ENCODE measurements at places on chromosomes 2 and 18.

GRCh38 chr2:102051692-102052277, 60.0 kb downstream of the IL1R2 start:
- DNase-seq: no peak

GRCh38 chr18:52045946-52046675, 293.9 kb upstream of the DCC start:
- DNase-seq: no peak

- DNase-seq: no peak
Measured at GRCh38 chr18:33579349-33580215, 1.6 kb downstream of the ASXL3 start.

DNA sequence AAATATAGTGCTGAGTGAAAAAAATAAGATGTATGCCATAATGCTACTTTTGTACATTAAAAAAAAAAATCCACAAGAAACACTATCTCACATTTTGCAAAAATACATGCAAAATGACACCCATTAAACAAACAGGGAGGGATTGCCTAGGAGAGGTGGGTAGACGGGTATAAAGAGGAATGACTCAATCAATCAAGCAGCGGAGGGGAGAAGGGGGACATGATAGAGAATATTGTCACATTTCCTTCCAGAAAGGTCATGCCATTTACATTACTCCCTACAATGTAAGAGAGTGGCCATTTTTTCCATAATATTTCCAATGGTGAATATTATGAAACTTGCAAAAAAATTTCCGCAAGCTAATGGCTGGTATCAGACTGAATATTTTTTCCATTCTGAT, 542.3 kb upstream of the TNP1 start:
- no peak for DNase-seq

GRCh38 chr2:22822835-22823234, 562.1 kb upstream of the KLHL29 start:
- DNase-seq: no peak

- DNase-seq: no peak
Measured at GRCh38 chr2:129812071-129812470, 167.4 kb upstream of the RAB6C start.

- no peak for DNase-seq
Measured at GRCh38 chr2:168165397-168165796, 82.0 kb downstream of the STK39 start.

DNA sequence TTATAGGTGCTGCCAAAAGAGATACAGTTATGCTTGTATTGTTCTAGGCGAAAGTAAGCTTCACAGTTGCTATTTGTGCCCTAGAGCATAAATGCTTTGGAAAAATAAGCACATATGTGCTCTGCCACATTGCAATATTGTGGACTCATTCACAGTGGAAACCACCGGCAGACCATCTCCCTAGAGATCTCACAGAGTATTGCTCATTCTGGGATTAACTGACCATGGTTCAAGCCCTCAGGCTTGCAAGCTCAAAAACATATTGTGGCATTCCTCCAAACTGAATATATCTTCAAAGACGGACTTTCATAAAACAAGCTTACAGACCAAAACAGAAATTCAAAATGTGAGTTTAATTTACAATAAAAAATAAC, 158.2 kb upstream of the CCDC150 start:
- DNase-seq: no peak

- DNase-seq: no peak
Measured at GRCh38 chr2:120103723-120104467, 91.0 kb downstream of the EPB41L5 start.

DNA sequence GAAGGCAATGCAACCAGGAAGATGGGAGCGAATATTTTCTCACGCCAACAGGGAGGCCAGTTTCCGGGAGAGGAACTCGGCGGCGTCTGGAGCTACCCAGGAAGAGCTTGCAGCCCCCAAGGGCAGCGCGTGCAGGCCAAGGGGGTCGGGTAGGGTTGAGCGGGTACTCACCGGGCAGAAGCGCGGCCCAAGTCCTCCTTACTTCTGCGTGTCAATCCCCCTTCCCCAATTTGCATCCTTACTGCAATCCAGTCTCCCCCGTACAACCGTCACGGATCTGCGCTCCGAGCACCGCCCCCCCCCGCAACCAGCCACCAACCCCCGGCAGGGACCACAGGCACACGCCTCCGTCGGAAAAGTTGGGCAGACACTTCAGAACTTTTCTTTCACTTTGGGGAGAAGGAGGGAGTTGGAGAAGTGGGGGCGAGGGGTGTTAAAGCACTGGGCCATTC, 1.3 kb downstream of the ATP8B1 start:
- DNase-seq: no peak

DNA sequence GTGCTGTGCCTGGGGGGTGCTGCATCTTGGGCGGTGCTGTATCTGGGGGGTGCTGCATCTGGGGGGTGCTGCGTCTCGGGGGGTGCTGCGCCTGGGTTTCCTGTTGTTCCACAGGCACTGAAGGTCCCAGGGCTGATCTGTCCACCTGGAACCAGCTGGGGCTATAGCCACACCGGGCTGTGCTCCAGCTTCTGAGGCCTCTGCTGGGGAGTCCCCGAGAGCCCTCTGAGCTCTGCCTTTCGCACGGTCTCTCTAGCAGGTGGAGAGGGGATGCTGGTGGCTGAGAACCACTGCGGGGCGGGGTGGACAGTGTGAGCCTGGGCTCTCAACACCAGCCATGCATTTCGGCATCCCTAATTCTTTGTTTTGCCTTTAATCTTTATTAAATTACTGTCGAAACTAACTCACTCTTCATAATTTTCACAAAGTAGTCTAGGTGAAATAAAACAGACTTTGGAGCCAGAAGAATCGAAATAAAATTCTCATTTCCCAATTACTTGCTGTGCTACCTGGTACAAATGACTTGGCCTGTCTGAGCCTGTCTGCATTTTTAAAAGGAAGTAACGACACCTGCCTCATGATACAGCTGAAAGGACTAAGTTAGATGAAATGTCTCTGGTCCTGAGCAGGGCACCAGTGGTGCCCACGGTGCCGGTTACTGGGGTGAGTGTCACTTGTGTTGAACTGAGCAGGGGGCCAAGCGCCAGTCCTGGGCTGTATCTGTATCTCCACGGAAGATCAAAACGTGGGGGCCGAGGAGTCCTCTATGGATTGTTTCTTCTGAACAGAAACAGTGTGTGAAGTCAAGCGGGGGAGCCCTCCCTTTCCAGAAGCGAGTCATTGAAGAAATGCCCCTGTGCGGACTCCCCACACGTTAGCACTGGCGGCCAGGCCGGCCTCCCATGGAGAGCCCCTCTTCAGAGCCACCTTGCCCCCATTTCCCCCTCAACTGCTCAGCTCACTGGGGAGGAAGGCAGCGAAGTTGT, 142.0 kb downstream of the ASB1 start:
- no peak for DNase-seq

DNA sequence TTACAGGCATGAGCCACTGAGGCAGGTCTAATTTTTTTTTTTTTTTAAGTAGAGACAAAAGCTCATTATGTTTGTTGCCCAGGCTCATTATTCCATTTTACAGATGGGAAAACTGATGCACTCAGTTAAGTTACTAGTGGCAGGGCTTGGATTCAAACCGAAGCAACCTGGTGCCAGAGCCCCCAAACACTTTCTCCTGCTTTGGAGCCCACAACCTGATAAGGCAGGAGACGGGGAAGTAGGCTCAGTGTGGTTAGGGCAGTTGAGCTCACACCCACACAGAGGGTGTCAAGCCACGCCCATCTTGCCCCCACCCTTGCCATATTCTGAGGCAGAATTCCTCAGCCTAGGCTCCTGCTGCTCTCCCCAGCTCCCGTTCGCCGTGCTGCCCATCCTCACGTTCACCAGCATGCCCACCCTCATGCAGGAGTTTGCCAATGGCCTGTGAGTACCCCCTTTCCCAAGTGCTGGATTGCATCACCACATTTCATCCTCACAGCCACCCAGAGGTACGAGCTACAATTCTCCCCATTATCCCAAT, 5.8 kb upstream of the CTDSP1 start:
- DNase-seq: no peak

DNA sequence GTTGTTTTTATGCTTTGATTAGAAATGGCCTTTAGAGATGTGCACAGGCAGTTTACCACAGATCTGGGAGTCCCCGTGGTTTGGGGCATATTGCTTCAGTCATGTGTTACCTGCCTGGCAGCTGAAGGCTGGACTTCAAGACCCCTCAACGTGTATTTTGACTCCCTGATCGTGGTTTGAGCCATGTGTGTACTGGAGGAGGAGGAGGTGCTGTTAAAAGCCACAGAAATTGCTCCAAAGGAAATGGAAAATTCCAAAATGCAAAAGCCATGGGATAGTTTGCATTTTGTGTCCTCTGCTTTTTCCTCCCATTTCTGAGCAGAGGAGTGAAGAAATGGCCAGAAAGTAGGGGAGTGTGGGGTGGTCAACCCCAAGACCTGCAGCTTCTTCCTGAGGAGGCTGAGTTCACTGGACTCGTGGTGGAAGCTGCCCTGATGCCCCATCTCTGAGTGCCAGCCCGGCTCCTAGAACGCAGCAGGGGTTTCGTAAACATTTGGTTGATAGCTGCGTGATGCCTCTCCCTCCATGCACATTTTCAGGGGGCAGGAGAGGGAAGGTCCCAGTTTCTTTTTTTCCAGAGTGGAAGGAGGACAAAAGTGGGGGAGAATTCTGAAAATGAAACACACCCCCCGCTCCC, 45.7 kb downstream of the ITGB1BP1 start:
- no peak for DNase-seq

DNA sequence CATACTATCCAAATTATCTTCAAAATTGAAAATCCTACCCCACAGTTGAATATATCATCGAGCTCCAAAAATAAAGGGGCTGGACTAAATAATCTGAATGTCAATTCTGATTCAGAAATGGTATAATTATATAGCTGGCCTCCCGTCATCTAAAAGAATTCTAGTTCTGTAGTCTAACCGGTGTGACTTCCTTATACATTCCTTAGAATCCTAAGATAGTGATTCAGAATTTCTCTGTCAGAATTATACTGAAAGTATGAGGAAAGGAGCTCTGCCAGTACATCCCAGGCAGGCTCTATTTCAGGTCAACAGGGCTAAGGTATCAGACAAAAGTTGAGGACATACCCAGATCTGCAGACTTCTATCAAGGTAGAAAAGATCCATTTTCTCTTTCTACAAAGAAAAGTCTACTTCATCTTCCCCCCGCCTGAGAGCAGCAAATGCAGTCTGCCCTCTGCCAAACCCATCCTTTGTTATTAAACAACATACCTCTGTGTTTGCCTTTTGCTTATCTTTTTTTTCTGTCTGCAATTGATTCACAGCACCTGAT, 128.5 kb downstream of the METTL4 start:
- DNase-seq: no peak

GRCh38 chr2:130342020-130342532, 621 bp upstream of the IMP4 start:
- DNase-seq: peak; percentile 74

DNA sequence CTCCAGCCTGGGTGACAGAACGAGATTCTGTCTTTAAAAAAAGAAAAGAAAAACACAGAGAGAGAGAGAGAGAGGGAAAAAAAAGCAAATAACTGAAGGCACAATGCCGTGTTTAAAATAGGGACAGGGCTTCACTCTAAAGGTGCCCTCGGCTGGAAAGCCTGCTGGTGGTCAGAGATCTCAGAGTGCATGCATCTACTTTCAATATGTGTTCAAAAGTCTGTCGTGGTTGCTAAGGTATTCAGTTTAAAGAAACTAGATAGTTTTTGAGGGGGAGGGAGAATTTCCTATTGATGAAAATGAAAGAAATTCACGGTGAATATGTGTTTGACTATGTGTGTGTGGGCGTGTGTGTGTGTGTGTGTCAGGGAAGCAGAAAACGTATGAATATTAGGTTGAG, 11.0 kb upstream of the CBLN2 start:
- DNase-seq: no peak

GRCh38 chr18:54090856-54091255, 133.6 kb downstream of the MBD2 start:
- DNase-seq: no peak

DNA sequence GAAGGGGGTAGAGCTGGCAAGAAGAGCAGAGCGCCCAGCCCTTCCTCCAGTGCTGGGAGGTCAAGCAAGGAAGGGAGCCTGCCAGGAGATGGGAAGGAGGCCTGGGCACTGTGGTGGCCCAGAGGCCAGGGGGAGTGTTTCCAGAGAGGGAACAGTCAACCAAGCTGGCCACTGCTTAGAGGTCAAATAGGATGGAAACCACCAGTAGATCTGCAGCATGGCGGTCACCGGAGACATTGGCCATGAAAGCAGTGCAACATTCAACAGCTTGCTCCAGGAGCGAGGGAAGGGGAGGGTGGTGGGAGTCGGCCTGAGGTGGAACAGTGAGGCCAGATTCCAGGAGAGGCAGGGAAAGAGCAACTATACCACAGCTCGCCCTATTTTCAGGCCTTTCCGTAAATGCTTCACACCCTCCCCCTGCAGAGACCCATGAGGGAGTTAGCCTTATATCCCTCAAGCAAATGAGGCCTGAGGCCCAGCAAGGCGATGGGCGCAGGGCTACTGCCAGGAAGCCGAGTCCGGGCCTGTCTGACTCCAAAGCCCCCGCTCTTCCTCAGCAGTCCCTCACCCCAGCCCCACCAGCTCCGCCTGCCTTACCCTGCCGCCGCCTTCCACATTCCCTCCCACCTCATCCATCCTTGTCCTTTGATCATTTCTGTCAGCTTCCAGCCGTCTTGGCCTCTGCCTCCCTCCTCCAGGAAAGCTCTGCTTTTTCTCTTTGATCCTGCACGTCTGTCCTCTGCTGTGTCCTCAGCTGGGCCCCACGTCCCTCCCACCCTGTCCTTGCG, 17.0 kb downstream of the KCNK3 start:
- DNase-seq: no peak

DNA sequence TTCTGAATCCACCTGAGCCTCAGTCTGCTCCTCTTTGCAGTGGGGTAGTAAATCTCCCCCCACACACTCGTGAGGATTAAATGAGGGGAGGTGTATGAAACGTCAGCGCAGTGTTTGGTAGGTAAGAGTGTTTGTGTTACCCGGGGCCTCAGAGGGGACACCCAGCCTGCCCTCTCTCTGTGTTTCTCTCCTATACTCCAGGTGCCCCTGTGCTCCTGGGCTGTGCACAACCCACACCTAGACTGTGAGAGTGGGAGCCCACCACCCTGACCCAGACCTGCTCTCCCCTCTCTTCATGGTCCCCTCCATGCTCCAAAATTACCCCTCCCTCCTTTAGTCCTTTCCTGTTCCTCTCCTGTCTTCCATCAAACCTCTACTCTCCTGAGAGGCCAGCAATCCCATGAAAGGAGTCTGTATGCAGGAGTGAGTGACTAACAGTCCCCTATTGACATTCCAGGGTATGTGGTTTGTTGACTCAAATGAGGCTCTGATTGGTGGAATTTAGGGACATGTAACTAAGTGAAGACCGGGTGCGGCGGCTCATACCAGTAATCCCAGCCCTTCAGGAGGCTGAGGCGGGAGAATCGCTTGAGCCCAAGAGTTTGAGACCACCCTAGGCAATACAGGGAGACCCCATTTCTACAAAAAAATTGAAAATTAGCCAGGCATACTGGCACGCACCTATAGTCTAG, 10.4 kb downstream of the CIB4 start:
- DNase-seq: no peak

Measured in iPS DF 6.9 (cell line).